ENCODE measurements at places on chromosomes 5 and 9.

GRCh38 chr5:8756498-8757084 is 789.3 kb downstream of the SEMA5A start:
- no peak for DNase-seq

GRCh38 chr9:127504887-127505251 is 53.6 kb downstream of the LRSAM1 start:
- no peak for DNase-seq

DNA sequence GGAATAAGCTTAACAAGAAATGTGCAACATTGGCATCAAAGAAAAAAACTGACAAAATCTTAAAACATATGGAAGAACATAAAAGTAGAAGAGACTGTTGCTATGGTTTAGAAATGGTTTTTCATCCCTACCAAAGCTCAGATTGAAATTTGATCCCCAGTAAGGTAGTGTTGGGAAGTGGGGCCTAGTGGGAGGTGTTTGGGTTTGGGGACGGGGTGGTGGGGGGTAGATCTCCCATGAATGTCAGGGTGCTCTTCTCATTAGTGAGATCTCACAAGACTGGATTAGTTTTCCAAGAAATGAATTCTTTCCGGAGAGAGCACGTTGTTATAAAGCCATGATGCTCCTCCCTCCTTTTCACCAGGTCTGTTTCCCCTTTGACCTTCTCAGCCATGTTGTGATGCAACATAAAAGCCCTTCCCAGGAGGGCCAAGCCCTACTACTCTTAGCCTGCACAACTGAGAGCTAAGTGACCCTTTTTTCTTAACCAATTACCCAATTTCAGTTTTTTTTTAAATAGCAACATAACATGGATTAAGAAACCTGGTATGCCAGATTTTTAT is 10.6 kb downstream of the TMEM167A start:
- no peak for DNase-seq

GRCh38 chr9:693201-694091 is 148.1 kb upstream of the DMRT1 start:
- no peak for DNase-seq

- DNase-seq: no peak
Measured at GRCh38 chr5:121024416-121025311, 560.6 kb downstream of the PRR16 start.

GRCh38 chr5:131999441-132000240 is 11.8 kb downstream of the ACSL6 start:
- DNase-seq: no peak

DNA sequence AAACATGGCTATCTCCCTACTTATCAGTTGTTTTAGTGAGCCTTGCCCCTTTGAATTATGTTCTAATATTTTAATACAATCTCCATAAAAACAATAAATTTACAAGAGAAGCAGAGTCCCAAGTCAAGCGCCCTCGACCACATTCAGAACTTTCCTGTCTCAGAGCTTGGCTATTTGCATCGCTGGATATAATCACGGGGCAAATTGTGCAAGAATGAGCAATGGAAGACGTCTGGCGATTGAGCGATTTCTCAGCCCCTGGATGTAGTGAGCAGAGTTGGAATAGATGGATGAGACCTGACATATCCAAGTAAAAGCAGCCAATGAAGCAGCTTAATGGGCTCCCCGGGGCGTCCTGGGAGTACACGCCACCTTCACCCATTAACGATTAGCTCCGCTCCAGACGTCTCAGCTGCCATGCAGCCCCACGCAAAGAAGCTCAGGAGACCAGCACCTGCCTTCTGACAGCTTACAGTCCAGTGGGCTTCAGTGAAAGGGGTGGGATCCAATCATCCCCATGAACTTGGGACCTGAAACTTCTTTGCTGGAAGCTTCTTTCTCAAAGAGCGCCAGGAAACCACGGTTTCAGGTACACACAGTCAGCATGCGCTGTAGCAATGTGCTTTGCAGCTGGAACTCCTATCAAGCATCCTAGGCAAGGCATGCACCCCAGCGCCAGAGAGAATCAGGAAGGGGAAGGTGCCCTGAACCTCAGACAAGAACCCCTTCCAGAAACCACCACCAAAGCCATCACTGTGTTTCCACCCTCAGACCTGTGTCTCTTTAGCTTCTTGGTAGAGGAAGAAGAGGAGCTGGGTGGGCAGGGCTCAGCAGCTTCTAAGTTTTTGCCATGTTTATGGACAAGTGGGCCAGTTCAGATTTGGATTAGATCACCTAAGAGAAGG is 92.0 kb upstream of the IRX4 start:
- DNase-seq: no peak

- DNase-seq: no peak
Measured at GRCh38 chr5:116880150-116880549, 305.5 kb upstream of the SEMA6A start.

DNA sequence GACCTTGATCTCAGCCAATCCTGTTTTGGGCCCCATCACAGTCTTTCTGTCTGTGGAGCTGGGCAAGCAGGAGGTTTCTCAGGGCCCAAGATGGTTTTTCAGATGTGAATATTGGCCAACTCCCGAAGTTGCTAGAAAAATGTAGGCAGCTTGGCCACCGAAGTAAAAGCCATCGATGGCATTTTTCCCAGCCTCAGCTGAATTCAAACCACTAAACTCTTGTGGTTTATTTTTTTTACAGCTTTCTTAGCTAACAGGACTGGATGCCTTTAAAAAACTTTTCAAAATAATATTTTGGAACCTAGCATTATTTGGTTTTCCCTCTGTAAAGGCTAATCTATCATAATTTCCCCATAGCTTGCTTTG is 102.5 kb upstream of the ERCC6L2 start:
- no peak for DNase-seq

All from breast epithelium (tissue), 4 donors.